NCI-H187 treated with DMSO at 0.1 percent for 48 hours (cell line): ENCODE measurements at places on chromosomes 7 and 10.

DNA sequence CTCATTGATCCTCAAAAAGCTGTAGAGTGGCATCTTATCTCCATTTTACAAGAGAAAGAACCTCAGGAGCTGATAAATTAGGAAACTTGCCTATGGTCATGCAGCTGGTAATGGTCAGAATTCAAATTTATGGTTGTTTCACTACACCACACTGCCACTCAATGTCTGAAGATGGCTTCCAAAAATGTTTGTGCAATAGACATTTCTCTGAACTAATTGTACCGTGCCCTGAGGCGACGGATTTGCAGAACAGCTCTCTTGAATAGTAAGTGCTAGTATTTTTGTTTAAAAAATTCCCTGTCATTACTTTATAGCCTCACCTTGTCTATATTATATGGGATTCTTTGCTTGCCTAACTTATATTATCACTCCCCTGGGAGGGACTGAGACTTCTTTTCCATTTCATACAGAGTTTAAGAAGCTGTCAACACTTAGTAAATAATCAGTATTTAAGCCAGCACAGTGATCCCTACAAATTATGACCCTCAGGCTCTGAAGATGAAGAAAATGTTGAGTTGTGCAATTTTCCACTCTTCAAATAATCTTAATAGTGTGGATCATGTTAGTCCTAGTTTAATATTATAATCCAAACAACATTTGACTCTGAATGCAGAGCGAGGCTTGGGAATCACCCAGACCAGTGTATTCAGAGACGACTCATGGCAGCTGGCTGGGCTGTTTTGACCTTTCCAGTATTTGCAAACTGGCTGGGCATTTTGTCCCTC is 346.6 kb downstream of the PTEN start:
- no peak for DNase-seq

DNA sequence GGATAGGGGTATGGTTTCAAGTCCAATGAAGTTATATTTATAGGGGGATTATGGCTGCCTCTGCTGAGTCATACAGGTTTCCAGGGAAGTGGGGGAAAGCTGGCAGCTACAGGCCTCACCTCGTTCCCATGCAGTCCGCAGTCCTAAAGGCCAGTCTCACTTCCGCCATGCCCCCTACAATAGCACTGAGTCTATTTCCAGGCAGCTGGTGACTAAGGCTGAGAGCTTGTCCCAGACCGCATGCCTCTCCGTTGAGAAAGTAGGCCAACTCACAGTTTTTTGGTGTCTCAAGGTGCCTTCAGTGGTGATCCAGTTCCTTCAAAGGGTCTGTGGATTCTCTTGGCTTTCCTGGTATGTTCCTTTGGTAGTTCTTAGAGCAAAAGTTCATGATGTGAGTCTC is 203.9 kb upstream of the GLI3 start:
- DNase-seq = no peak

- no peak for DNase-seq
These were observed 272.8 kb downstream of the ELFN1 start for GRCh38 chr7:1942941-1943289.

GRCh38 chr10:98150544-98150943 is 16.1 kb downstream of the R3HCC1L start:
- no peak for DNase-seq

DNA sequence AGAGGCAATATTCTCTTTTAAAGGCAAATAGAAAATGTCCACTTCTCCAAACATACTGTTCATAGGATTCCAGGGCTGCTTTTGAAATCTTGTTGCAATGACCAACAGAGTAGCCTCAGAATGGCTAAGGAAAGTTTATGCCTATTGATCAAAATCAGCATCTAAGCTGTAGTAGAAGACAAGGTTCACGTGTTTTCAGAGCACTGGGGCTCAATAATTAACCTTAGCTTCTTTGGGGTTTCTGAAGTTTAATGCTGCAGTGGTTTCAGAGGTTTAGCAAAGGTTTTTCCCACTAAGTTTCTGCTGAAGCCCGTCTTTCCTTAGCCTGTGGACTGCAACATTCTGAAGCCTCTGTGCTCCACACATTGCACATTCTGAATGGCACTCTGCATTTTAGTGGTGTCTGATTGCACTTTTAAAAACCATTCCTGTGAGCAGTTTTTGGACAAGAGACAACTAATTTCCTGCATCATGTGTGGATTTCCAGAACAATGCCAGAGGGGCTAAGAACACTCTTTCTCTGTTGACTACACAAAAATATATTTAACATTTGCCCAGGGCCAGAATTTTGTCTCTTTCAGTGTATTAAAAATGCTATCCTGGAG is 342.5 kb downstream of the PTEN start:
- no peak for DNase-seq

GRCh38 chr7:107209565-107209964 is 40.8 kb downstream of the HBP1 start:
- no peak for DNase-seq

DNA sequence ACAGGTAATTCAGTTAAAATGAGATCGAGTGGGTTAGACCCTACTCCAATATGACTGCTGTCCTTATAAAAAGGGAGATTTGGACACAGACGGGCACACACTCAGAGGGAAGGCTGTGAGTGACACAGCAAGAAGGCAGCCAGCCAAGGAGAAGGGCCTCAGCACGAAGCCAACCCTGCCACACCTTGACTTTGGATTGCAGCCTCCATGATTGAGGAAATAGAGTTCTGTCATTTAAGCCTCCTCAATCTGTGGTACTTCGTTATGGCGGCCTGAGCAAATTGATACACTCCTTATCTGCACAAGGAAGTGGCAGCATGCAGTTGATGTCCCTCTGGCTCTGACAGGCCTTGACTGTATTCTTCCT is 43.8 kb downstream of the SH2D4B start:
- DNase-seq = no peak

DNA sequence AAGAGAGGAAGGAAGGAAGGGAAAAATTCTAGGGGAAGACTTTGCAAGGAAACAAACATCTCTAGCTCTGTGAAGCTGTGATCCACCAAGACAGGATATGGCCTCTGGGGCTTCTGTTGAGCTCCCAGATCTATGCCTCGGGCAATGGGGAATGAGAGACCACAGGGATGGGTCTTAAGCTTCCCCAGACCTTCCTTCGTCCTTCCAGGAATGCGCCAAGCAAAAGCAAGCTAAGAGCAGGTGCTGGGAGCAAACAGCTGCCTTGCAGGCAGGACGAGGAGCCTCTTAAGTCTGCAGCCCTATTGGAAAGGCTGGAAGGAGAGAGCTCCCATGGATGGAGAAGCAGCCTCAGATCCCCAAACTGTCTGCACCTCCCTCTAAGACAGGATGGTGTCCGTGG is 21.9 kb upstream of the ELN start:
- no peak for DNase-seq

DNA sequence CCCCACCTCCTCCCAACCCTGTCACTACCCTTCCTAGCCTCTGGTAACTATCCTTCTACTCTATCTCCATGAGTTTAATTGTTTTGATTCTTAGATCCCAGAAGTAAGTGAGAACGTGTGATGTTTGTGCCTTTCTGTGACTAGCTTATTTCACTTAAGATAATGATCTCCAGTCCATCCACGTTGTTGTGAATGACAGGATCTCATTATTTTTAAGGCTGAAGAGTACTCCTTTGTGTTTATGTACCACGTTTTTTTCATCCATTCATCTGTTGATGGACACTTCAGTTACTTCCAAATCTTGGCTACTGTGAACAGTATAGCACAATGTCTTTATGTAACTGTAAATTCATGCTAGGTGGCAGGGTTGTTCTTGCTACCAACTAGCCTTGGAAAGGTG is 461.6 kb downstream of the PLXDC2 start:
- DNase-seq = no peak

DNA sequence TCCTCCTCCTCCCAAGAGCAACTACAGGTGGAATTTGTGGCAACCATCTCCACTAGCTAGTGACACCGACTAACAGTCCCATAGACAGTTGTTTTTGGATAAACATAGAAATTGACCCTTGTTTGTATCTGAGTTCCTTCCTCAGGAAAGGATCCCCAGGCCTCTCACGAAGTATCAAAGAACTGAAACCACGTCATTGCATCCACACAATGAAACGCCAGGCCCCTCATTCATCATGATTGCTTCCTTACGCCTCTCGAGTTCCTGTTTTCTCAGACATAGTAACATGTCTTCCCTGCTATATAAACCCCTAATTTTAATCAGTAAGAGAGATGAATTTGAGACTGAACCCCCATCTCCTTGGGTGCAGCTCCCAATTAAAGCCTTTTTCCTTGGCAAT is 18.1 kb downstream of the SLC35G1 start:
- no peak for DNase-seq

DNA sequence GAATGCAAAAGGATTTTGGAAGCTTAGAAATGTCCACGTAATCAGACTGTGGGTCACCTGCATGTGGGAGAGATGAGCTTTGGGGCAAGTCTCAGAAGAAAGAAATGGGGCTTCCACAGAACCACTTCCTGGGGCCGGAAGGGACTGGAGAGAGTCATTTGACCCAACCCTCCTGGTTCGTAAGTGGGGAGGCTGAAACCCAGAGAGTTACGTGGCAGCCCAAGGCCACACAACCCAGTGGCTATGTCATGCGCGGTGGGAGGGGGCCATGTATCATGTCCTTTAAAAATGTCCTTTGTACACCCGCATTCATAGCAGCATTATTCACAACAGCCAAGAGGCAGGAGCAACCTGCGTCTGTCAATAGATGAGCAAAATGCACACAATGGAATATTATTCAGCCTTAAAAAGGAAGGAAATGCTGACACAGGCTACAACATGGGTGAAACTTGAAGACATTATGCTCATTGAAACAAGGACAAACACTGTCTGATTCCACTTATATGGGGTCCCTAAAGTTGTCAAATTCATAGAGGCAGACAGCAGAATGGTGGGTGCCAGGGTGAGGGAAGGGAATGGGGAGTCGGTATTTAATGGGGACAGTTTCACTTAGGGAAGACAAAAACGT is 15.1 kb downstream of the CAMK2B start:
- DNase-seq = no peak

DNA sequence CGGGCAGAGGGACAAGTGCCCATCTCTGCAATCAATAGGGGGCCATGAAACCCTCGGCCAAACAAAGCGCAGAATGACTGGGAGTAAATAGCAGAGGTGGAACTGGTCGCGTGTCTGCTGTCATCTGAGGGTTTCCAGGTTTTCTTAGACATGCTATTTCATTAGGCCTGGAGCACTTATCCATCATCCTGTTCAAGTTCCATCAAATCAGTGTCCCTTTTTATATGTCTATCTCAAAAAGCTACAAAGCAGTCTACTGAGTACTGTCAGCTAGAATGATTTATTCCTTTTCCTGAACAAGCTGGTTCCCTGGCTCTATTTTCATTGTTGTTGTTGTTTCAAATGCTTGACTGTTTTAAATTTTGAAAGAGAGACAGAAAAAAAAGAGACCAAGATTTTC is 590.5 kb downstream of the PARD3 start:
- DNase-seq = no peak

GRCh38 chr10:70343712-70344111 is 38.7 kb downstream of the LRRC20 start:
- no peak for DNase-seq

- DNase-seq = no peak
These were observed 75.3 kb upstream of the CC2D2B start for GRCh38 chr10:95832216-95833041.

DNA sequence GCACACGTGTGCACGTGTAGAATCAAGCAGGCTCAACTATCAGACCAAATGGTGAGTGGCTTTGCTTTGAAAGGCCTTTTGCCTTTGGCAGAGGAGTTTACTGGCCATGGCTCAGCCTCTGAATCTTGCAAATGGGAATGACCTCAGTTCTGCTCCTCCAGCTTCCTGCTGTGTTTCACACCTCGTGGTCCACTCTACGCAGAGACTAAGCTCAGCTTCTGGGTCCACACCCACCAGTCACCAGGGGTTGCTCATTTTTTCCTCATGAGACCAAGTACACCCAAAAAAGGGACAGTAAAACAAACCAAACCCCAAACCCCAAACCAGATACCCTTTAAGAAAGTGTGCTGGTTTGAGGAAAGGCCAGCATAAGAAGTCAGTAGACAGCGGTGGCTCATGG is 236.4 kb downstream of the DNAJB6 start:
- no peak for DNase-seq

GRCh38 chr10:131474416-131474815 is 162.9 kb upstream of the TCERG1L start:
- DNase-seq = no peak

DNA sequence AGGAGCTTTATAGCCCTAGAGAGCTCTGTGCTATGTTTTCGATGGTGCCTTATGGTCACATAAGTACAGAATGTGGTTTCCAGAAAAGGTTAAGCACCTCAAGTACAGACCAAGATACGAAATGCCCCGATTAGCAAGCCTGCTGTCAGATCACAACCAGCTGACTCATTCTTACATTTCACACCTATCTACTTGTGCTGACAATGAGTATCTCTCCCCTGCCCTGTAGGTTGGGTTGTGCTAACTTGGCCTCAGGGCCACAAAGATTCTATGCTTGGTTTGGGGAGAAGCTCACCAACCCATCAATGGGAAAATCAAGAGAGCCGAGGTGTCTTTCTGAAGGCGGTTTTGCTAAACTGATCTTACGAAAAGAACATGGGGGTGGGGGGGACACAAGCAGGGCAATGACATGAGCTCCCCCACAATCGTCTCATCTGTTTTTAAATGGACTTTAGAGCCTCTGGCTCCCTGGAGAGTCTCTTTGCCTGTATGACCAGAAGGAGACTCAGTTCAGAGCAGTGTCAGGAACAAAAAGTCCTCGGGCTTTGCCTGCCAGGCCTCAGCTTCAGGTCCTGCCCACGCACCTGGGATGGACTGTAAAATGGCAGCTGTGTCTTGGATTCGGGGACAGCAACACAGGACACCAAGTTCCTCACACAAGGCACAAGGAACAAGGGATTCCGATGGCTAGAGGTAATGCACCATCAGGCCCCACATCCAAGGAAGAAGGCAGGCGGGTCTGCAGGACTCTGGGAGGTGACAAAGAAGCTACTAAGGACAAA is 55.1 kb downstream of the FAM53B start:
- no peak for DNase-seq

- no peak for DNase-seq
These were observed 174.2 kb downstream of the KMT2E start for GRCh38 chr7:105188201-105188600.

DNA sequence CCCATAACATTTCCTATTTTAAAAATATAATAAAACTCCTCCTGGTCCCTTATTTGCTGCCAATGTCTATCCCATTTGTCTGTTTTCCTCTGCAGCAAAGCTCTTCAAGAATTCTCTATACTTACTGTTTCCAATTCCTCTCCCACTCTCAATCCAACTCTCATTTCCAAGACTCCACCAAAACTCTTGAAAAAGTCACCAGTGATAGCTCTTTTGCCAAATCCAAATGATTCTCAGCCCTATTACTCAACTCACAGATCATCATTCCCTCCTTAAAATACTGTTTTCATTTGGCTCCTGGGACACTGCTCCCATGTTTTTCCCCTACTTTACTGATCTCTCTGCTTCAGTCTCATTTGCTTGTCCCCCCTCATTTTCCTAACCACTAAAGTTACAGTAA is 139.4 kb downstream of the HIBADH start:
- no peak for DNase-seq
